ENCODE measurements at places on chromosomes 5 and 9.

- DNase-seq = peak; percentile 23
These were observed 1.6 kb downstream of the FSTL4 start for GRCh38 chr5:133610489-133611356.

GRCh38 chr9:95450171-95451064 is 66.4 kb downstream of the PTCH1 start:
- no peak for DNase-seq

DNA sequence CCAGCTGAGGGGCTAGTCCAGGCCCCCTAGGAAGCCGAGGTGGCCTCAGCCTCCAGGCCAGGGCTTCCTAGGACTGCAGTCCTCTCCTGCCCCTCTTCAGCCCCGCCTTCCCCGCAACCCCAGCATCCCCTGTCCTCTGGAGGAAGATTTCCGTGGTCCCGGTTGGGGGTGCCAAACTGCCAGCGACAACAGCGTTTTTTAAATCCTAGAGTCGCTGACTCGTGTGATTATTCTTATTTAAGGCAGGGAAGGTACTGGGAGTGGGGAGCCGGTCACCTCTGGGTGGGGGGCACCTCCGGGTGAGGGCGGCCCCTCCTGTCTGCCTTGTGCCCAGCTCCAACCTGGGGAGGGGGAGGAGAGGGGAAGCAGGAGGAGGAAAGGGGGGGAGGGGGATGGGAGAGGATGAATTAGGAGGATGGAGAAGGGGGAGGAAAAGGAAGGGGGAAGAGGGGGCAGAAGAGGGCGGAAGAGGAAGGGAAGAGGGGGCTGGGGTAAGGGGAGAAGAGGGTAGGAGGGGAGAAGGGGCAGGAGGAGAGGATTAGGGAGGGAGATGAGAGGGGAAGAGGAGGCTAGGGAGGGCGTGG is 173.1 kb upstream of the IER5L start:
- no peak for DNase-seq

GRCh38 chr9:77442436-77442835 is 205.7 kb downstream of the GNA14 start:
- DNase-seq = no peak

DNA sequence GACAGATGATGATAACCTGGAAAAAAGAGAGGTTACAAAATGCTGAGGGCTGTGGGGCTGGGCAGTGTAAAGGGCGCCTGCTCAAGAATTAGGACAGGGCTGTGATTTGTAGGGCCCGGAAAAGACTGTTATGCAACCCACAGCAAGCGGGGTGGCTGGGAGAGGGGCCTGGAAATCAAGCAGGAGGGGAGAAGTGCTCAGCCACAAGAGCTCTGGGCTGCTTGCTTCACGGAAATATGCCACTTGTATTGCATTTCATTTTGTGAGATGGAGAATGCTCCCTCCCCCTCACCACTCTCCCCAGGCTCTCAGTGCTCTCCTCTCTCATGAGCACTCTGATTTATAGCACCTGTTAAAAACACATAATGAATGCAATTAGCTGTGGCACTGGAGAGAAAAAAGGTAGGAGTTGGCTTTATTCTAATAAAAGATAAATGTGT is 8.4 kb upstream of the HAND1 start:
- DNase-seq = no peak

DNA sequence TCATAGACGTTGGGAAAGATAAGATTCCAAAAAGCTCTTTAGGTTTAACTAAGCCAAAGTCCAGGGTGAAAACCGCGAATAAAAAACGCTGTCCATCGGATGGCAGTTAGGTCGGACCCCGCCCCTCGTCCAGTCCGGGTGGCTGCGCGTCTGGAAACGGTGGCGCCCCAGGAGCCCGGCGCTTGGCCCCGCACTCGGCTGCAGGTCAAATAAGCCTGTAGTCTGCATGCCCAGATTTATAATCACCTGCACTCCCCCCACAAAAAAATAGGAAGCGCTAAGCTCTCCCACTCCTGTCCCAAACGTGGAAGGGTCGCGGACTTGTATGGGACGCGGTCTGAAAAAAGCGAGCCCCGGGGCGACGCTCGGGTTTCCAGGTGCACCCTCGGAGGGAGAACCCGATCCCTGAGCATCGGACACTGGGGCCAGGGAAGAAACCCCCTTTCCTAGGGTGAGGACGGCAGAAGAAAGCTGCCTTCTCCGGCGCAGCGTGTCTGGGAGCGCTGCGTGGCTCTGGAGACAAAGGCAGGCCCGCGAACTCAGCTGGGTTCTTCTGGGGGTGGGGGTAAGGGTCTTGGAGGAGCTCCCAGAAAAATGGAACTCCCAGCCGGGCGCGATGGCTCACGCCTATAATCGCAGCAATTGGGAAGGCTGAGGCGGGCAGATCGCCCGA is 923 bp upstream of the ZBTB5 start:
- DNase-seq = peak; percentile 68

DNA sequence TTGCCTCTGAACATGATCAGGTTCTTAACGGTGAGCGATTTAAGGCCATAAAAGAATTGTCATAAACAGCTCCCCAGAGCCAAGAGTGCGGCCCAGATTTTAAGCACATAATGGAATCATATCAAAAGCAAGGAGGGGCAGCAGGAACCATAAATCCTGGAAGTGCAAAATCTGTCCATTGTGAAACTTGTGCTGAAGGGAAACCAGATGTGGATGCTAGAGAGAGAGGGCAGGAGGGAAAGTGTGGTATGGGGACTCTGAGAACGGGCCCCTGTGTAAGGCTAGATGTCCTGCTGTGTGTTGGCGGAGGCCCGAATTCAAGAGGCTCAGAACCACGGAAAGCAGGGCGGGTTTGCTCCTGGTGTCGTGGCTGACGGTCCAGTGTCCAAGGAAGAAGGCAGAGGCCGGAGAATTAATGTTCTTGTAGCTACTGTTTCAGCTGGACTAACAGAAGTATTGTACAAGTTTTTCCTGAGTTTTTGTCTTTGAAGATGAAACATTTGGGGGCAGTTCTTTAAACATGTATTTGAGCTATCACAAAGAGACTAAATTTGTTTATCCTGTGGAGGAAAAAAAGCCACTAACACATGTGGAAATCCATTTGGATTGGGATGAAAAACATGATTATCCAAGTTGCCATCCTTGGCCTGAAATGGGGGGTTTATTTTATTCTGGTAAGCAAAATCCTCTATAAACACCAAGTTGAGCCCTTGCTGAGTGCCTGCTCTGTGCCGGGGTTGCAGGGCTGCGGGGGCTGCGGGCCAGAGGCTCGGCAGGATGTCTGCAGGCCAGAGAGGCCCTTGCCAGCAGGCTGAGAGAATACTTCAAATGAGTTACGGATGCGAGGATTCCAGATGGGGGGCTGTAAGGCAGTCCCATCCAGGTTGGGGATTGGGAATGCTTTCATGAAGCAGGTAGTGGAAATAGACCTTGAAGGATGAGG is 9.2 kb upstream of the CXCL14 start:
- DNase-seq = no peak

DNA sequence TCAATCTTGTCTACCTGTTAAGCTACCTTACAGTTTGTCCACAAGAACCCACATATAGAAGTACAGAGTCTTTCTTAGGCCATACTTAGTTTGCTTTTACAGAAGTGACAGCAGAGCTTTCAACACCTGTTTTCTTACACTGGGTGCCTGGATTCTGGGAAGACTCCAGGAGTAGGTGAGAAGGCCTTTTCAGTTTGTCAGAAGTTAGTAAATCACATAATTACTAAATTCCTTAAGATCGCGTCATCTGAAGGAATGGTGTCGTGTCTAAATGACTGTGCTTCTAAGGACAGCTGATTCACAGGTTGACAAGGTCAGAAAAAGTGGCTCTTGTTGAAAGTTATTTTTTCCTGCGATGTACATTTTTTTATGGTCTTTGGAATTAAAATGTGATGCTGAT is 97.0 kb upstream of the FAM120A start:
- no peak for DNase-seq

GRCh38 chr5:68957591-68957990 is 136.2 kb upstream of the SLC30A5 start:
- DNase-seq = no peak

GRCh38 chr5:65262096-65262495 is 219.6 kb downstream of the ADAMTS6 start:
- DNase-seq = no peak

DNA sequence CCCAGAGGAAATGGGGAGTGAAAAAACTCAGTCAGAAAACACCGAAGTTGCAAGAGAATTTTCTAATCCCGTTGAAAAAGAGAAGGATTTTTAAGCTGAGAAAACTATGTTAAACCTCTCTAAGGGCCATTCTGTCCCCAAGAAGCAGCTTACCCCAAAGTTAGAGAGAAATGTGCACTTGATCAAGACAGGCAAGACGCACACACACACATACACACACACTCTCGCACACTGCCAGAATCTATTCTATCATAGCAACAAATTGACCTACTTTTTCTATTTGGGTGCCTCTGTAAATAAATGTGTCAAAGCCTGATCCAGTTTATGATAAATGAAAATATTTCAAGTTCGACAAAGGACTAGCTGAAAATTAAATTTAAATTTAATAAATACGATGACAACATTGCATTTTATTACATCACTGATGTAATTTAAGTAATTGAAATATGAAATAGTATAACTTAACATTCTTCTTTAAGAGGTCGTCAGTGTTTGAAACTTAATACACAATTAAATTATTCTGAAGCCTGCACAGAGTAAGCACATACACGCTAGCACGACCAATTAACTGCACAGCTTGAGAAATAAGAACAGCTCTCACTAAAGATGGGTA is 5.9 kb downstream of the NFIL3 start:
- no peak for DNase-seq

- DNase-seq = no peak
These were observed 412.6 kb upstream of the CTNND2 start for GRCh38 chr5:12316812-12317211.

DNA sequence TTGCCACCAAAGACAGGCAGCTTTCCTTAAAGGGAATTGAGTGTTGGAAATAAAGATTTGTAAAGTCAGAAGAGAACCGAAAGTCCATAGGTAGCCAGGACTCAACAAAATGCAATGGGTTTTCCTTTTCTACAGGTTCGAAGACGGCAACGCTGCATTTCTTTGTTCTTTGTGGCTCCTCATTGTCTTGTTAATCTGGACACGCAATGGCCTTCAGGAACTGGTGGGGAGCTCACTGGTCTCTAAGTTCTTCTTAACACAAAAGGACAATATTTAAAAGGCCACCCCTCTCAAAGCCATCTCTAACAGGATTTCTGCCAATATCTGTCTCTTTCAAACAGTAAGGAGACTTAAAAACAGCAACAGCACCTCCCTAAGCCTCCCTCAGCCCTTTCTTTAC is 170.6 kb downstream of the RMI1 start:
- no peak for DNase-seq

DNA sequence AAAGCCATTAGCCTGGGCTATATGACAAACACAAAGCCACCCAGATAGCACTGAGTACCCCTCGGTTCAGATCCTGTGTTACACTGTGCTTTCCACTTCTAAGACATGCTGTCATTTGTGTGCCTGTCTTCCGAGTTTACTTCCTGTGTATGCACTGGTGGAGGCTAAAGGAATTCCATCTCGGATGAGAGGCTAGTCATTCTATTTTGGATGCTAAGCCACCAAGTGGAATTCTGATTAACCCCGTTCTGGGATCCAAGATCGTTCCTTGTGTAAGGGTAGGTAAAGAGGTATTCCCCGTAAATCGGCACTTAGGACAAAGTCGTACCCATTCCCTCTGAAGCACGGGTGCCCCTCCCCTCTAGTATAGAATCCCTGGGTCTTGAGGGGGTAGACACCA is 8.7 kb downstream of the PROP1 start:
- DNase-seq = no peak

DNA sequence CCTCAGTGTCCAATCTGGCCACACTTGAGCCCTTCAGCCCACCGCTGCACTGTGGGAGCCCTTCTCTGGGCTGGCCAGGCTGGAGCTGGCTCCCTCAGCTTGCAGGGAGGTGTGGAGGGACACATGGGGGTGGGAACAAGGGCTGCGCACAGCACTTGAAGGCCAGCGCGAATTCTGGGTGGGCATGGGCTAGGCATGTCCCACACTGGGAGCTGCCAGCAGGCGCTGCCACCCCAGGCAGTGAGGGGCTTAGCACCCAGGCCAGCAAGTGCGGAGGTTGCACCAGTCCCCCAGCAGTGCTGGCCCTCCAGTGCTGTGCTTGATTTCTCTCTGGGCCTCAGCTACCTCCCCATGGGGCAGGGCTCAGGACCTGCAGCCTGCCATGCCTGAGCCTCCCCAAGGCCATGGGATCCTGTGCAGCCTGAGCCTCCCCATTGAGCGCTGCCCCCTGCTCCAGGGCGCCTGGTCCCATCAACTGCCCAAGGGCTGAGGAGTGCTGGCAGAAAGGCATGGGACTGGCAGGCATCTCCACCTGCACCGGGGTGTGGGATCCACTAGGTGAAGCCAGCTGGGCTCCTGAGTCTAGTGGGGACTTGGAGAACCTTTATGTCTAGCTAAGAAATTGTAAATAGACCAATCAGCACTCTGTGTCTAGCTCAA is 148.2 kb downstream of the EMB start:
- no peak for DNase-seq

GRCh38 chr9:6944093-6944551 is 186.3 kb downstream of the KDM4C start:
- no peak for DNase-seq

- DNase-seq = no peak
These were observed 78.2 kb upstream of the ADCY2 start for GRCh38 chr5:7317751-7318150.

- DNase-seq = no peak
These were observed 100.9 kb downstream of the GABBR2 start for GRCh38 chr9:98607787-98608186.

DNA sequence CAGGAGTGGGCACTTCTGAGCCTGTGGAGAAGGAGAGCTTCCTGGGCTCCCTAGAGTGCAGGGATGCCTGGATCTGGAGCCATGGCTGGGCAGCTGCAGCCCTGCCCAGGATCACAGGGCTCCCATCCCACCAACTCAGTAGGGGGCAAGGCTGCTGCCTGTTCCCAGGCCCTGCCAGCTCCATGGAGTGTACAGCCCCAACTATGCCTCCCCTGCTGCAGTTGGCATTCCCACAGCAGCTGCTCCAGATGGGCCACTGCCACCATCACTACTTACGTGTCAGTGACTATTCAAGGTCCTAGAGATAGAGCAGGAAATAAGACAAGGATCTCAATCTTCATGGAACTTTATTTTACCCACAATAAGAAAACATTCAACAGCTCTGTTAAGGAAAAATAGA is 107.1 kb upstream of the TNPO1 start:
- no peak for DNase-seq

DNA sequence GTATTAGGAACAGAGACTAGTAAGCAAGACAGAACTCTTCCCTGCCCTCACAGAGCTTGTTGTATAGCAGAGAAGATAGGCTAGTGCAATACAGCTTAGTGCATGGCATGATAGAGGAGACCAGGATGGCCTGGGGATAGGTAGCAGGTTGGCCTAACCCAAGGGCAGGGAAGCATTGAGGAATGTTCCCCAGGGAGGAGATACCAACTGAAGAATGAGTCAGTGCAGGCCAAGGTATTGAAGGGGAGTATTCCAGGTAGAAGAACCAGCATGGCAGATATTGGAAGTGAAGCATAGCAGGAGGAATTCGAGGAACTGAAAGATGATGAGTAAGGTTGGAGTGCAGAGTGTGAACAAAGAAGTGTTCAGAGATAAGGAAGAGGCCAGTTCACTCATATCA is 138.6 kb upstream of the DHFR start:
- no peak for DNase-seq

All from COLO829 (cell line).